ENCODE measurements at places on chromosomes 4 and X.

- no peak for DNase-seq
These were observed 14.8 kb downstream of the SPINK2 start for GRCh38 chr4:56806666-56807065.

DNA sequence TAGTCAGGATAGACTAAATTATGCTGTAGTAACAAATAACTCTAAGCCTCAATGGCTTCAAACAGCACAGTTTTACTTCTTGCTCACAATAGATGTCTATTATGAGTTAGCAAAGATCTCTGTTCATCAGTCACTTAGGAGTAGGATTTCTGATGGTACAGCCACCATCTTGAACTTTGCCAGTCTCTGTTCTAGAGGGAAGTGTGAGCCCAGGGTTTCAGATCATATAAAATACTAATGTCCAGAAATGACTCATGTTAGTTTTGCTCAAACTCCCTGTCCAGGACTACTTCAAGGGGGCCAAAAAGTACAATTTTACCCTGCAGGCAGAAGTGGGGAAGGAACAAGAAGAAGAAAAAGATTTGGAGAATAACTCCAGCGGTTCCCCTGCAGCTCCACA lies 77.1 kb upstream of the LSM6 start:
- DNase-seq = no peak

DNA sequence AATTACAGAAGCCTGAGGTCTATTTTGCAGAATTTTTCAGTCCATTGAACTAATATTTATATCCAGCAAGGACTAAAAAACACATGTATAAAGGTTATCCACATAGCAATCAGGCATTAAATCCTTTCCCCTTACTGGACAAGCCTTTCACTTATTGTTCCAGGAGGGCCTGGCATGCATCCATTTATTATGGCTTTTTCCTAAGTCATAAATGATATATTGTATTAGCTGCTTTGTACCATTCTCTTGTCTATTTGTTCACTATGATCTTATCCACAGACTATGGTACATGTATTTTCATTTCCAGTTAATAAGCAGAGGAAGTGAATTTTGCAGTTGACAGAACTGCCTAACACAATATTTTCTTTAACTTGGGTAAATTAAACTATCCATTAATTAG lies 105.4 kb upstream of the ANK2 start:
- DNase-seq = no peak

- DNase-seq = no peak
These were observed 108.8 kb downstream of the SPRY1 start for GRCh38 chr4:123505095-123506010.

- DNase-seq = no peak
These were observed 185.7 kb downstream of the UNC5C start for GRCh38 chr4:95362906-95363558.

GRCh38 chrX:48956728-48957414 lies 536 bp downstream of the OTUD5 start:
- no peak for DNase-seq

- DNase-seq = no peak
These were observed 118.8 kb downstream of the SMIM20 start for GRCh38 chr4:26032630-26033317.

DNA sequence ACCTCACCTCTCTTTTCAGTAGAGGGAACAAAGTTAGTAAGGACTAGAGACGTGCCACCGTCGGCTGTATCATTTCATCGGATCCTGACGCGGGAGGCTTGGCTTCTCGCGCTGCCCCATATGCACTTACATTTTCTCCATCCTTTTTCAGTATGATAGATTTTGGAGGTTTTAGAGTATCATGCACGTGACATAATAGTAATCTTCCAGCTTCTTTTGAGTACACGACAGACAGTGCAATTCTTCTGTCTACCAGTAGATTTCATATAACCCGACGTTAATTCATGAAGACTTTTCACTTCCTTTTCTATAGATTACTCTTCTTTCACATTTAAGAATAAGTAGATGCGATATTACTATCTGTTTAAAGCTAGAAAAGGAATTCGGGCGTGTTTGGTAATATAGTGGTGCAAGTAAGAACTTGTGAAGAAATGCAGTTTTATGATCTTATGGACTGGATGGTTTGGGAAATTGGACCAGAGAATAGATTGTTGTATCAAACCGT lies 1.0 kb downstream of the CDS1 start:
- DNase-seq = no peak

- no peak for DNase-seq
These were observed 34.1 kb downstream of the DLG3 start for GRCh38 chrX:70478526-70479245.

GRCh38 chrX:48001260-48001659 lies 2.5 kb downstream of the ZNF182 start:
- no peak for DNase-seq

GRCh38 chr4:4386736-4387392 lies at the start of gene NSG1:
Gene NSG1 (plus strand): TSS chr4:4387102. CDS start chr4:4387630, 528 bp downstream.
- DNase-seq = no peak

- no peak for DNase-seq
These were observed 7.4 kb downstream of the CTBP1 start for GRCh38 chr4:1241466-1241935.

- DNase-seq = no peak
These were observed 28.7 kb downstream of the RLIM start for GRCh38 chrX:74585766-74586165.

DNA sequence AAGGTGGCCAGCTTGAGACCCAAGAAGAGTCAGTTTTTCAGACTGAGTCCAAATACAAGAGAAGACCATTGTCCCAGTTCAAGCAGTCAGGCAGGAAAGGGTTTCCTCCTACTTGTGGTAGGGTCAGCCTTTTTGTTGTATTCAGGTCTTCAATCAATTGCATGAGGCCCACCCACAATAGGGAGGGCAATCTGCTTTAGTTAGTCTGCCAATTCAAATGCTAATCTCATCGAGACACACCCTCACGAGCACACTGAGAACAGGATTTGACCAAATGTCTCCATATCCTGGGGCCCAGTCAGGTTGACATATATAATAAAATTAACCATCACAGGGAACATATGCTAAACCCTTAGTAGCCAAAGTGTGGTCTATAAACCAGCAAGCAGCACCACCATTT lies 75.3 kb upstream of the FRMPD3 start:
- DNase-seq = no peak

DNA sequence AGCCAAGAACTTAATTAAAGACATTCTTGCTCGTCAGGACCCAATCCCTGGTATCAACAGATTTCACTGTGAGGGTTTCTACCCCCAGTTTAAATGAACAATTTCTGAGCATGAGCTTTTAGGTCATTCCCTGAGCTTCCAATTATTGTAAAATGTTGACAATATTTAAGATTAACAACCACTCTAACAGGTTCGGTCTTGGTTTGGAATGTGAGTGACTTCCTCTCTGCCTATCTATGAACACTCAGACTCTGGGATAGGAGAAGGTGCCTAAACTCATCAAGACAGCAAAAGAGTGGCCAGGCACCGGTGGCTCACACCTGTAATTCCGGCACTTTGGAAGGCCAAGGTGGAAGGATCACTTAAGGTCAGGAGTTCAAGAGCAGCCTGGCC lies 82.9 kb upstream of the TMEM150C start:
- no peak for DNase-seq

GRCh38 chr4:25810461-25811373 lies 52.1 kb downstream of the SEL1L3 start:
- no peak for DNase-seq

DNA sequence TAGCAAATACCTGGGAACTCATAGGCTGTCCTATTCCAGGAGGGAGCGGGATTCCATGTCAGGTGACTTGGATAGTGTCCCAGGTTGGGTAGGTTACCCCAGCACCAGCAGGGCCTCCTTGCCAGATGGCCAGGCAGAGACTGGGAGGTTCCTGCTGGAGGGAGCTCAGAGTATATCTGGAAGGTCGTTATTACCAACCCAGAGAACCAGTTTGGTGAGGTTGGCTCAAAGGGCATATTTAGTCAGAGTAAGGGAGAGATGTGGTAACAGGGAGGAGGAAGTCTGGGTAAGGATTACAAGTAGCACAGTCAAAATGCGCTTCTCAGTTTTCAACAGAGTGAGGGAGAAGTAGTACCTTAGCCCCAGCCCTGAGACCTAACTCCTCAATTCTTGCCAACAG lies 53.3 kb upstream of the LNX1 start:
- no peak for DNase-seq

GRCh38 chr4:149441338-149441737 lies 374.3 kb downstream of the IQCM start:
- DNase-seq = no peak

DNA sequence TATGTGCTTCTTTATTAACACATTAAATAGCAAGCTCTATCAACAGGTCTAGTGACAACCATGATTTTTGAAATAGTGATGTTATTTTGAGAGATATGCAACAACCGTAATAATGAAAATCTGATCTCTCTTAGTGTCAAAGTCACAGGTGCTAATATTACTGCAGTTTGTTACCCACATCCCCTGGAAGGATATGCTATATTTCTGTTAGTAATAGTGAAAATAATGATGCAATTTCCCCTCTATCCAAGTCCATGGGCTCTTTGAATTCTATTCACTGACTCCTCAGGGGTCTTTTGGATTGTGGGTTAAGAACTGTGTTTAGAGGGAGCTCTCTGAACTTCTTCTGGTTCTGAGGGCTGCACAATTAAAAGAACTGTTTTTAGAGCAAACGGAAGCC lies 3.0 kb upstream of the HSD17B10 start:
- no peak for DNase-seq

DNA sequence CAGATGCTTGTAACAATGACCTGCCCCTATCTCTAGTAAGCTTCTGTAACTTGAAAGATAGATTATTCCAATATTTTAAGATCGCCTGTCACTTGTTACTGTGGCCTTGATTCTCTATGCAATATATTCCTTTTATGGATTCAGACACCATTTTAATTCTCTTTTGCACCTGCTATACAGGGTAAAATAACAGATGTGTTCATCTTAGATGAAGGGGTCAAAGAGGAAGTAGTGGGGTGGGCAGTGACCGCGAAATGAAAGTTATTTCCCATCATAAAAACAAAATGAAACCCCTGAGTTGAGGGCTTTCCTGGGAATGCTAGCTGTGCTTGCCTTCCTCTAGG lies 175.9 kb downstream of the TSPAN5 start:
- DNase-seq = no peak

DNA sequence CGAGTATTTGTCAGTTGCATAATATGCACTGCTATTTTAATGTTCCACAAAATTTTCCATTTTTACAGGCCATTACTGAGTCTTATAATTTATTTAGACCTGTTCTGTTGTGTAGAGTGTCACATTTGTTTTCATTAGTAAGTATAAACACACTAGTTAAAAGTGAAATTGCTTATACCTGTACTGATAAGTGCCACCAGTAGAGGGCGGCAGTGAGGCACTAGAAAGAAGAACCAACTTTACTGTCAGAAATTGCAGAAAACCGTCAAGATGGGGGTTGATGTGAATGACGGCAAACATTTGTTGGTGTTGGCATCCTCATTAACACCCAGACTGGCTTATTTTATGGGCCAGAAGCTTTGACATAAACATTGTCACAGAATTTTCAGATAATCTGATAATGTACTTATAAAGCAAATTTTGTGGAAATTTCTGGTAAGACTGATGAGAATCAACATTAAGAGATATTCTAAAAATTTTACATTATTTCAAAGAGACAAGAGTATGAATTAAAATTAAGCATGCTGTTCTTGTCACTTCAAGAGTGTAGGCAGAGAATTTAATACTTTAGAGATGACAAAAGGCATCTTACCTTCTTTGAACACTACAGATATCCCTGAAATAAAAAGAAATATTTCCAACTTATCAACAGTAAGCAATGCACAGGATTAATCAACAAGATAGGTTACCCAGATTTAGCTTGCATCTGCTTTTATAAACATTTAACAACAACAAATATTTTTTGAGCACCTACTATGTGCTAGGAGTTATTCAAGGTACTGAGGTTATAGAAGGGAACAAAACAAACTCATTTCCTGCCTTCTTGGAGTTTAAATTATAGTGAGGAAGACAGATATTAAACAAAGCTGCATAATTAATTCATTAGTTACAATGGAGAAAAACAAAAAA lies 24.9 kb downstream of the ALPK1 start:
- peak; percentile 90 for DNase-seq

DNA sequence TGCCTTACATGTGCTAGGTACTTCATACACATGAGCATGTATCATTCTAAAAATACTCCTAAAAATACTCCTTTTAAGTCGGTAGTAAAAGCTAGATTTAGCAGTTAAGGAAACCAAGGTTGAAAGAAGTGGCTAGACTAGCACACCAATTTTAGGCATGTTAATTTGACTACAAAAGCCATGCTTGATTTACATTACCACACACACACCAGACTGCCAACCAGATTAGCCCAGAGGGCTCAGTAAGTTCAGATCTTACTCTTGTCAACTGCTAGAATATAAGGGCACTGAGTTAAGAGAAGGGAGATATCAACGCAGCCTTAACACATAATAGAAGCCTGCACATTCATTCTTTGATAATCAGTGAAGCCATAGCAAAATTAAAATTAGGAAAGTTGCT lies 117.9 kb downstream of the MID1IP1 start:
- DNase-seq = no peak

GRCh38 chrX:66022632-66023384 lies 17.1 kb downstream of the VSIG4 start:
- no peak for DNase-seq

- DNase-seq = no peak
These were observed 473 bp upstream of the USP51 start for GRCh38 chrX:55490121-55490520.

- DNase-seq = no peak
These were observed at the start of gene CRLF2 for GRCh38 chrX:1212532-1212931. Gene CRLF2 (minus strand): TSS chrX:1212649. CDS start chrX:1212634, 15 bp downstream.

GRCh38 chr4:148015058-148015457 lies 283.2 kb downstream of the ARHGAP10 start:
- DNase-seq = no peak

DNA sequence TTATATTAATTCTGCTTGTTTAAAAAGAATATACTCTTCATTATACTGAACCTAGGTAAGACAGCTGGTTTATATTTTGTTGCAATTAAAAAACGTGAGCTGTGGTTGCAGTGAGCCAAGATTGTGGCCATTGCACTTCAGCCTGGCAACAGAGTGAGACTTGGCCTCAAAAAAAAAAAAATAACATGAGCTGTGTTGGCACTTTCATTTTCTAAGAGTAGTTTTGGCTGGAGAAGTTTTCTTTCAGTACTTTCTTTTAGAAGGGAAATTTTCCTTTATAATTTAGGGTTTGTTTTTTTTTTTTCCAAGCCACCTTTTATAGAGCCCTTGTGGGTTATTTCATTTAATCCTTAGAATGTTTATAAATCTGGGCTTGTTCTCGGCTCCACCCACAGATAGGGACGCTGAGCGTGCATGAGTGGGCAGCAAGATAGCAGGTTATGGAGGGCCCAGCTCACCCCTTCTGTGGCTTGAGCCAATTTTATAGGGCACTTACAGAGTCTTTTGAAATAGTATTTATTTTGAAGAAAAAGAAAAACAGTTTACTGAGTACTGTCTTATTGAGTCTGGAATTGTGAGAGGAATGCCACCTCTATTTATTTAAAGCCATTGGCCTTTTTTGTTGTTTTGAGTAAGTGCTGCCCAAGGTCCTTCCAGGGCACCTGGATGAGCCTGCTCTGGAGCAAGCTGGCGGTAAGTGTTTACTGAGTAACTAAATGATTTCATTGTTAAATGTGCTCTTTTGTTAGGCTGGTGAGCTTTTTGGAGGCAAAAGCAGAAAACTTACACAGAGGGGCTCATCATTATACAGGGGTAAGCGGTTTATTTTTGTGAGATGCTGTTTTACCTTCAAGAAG lies 60.9 kb downstream of the HTT start:
- no peak for DNase-seq

- DNase-seq = no peak
These were observed 22.0 kb upstream of the RPA4 start for GRCh38 chrX:96861661-96862060.

All from omental fat pad (tissue), 4 donors.